Esophagus muscularis mucosa (tissue), 4 donors: ENCODE measurements at places on chromosomes 1 and 21. TPM values are rescaled to one million over a fixed set of nuclear protein-coding genes. Genes with fewer than 3 reads are reported as not detected.

Gene TAS1R1
- not detected for total RNA-seq

Gene MAGI3
- total RNA-seq: 16.5 TPM

Gene TOE1
- 7.1 TPM for total RNA-seq

Gene HES3
- total RNA-seq: not detected

Gene ADAMTSL4
- 55.5 TPM for total RNA-seq

Gene CD53
- 18.7 TPM for total RNA-seq
